MG63 (cell line): ENCODE measurements at places on chromosomes 6 and 20.

DNA sequence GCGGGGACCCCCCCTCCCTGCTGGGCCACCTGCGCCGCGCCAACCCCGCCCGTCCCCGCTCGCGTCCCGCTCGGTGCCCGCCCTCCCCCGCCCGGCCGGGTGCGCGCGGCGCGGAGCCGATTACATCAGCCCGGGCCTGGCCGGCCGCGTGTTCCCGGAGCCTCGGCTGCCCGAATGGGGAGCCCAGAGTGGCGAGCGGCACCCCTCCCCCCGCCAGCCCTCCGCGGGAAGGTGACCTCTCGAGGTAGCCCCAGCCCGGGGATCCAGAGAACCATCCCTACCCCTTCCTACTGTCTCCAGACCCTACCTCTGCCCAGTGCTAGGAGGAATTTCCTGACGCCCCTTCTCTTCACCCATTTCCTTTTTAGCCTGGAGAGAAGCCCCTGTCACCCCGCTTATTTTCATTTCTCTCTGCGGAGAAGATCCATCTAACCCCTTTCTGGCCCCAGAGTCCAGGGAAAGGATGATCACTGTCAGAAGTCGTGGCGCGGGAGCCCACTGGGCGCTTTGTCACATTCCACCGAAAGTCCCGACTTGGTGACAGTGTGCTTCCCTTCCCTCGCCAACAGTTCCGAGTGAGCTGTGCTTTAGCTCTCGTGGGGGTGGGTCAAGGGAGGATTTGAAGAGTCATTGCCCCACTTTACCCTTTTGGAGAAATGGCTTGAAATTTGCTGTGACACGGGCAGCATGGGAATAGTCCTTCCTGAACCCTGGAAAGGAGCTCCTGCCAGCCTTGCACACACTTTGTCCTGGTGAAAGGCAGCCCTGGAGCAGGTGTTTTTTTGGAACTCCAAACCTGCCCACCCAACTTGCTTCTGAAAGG is 2.1 kb downstream of the VEGFA start:
- peak; percentile 55 for DNase-seq

DNA sequence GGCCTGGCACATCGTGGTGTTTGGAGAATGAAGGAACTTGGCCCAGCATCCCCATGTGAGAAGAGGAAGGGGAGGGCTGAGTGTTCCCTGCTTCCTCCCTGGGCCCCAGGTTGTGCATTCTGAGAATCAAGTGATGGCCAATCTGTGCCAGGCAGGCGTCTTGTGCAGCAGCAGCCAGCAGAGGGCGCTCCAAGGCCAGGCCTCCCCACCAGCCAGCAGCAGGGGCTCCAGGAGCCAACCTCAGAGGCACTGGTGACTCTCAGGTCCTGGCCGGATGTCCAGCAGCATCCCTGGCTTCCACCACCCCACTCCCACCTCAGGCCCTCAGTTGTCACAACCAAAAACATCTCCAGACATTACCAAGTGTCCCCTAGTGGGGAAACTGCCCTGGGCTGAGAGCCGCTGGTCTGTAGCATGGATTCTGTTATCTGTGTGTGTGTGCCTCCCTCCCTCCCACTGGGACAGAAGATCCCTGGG is 192.0 kb downstream of the PREX1 start:
- peak; percentile 64 for DNase-seq

DNA sequence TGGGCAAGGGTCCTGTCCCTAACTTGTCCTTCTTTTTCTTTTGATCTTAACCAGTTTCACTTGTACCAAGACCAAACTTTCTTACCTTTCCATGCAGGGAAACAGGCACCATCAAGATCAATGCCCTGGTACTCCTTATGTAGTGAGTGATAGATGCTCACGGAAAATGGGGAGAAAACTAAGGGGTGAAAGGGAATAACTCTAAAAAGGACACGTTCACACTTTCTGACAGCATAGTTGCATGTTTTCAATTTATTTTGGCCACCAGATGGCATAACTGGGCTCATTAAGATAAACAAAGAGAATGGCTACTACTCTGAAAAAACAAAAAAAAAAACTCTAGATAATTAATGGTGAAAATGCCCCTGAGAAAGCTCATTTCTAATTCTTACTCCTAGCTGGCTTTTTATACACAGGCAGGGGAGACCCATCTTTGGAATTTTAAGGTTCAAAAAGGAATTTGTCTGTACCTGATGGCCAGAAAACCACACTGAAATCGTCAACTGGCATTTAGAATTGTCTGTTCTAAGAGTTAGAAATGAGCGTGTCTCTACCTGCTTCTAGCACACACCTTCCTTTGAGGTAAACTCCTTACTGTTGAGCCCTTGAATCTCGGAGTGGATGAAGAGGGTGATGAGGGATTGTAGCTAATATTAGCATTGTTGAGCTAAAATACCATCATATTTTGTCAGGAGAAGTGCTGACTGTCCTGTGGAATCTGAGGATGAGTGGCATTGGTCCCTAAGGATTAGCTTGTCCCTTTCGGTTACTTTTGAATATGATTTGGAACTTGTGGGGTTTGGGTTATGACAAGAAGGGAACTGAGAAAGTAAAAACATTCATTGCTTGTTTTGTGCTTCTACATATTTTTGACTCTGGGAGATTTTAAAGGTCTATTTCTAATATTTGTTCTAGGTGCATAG is 62.2 kb upstream of the DDR1 start:
- DNase-seq: no peak

- no peak for DNase-seq
These were observed 19.1 kb upstream of the PANK2 start for GRCh38 chr20:3869839-3870634.

DNA sequence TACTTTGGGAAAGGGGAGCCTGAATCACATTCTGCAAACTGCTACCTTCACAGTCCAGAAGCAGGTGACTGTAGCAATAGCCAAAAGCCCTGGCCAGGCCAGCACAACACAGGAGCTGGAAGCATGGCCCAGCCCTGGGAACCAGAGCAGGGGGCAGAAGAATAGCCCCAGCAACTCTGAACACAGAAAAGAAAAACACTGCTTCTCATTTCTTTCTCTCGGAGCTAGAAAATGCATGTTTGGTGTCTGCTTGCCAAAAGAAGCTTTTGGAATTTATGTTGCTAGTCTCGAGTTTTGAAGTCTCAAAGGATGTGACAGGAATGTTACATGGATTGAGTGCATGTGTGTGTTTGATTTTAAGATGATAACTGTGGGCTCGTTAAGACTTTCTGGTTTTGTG is 79.8 kb upstream of the SCAF8 start:
- no peak for DNase-seq
